ENCODE measurements at places on chromosomes 1 and 21.

- no peak for DNase-seq
Measured at GRCh38 chr1:201675143-201675542, 136.2 kb downstream of the NAV1 start.

- DNase-seq, result no peak
Measured at GRCh38 chr21:30747159-30747558, at the start of gene KRTAP21-2. KRTAP21-2 (minus strand) TSS chr21:30747259; CDS start chr21:30747202, 57 bp downstream.

DNA sequence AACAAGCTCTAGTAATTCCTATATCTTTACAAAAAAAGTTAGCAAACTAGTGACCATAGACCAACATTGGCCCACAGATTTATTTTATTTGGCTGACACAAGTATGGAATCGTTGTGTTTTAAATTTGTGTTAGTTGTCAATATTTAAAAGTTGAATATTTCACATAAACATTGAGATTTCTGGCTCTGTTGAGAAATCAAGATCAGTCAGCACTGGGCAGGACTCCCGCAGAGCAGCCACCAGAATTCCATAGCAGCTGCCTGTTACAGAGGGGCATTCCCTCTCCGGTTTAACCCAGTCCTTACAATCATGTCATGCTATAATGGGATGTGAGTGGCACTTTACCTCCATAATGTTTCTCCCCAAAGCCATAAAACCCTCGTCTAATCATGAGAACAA is 79.2 kb upstream of the NRIP1 start:
- DNase-seq, result no peak

DNA sequence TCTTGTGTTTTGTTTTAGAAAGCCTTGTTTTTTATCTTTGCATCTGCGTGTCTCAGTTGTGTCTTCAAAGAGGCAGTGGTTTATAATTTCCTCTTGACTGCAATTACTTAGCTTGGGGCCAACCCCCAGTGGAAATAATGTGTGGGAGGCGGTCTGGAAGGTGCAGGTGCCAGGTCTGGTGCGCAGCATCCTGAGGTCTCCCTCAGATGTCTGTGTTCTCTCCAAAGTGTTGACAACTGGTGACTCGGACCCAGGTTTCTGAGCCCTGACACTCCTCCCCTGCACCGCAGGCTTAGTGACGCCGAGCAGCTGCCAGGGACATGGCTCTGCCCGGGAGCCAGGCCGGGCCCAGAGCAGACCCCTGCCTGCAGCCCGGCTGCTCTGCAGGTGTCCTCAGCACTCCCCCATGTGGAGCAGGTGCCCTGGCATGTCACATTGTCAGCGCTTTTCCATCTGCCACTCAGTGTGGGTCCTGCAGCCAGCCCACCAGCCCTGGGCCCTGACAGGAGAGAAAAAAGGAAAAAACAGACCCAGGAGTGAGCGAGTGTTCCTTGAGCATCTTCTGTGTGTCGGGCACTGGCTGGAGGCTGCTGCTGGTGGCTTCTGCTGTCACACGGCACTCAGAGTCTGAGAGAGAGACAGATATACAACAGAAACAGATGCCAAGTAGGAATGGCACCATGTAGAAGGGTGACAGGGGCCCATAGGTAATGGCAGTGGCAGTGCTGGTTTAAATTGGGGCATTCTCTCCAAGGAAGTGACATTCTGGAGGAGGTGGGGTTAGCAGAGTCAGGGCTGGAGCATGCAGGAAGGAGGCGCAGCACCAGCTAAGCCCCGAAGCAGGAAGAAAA is 24.8 kb upstream of the SELENON start:
- no peak for DNase-seq

GRCh38 chr21:45318556-45319404 is 31.1 kb upstream of the POFUT2 start:
- DNase-seq, result no peak

DNA sequence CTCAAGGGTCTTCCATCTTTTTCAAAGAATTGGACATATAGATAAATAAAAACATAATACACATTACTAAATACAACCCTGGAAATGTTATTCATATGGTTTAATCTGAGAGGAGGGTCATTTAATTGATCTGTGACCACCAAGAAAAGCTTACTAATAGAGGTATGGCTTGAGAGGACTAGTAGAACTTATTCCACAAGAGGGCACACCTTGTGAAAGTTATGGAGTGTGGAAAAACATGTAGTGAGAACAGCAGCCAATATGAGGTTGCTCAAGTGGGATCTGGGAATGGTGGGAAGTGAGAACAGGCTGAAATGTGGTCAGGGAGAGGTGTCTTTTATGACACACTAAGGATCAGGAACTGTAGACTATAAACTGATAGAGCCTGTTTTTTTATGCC is 973.5 kb upstream of the B3GALT2 start:
- no peak for DNase-seq

DNA sequence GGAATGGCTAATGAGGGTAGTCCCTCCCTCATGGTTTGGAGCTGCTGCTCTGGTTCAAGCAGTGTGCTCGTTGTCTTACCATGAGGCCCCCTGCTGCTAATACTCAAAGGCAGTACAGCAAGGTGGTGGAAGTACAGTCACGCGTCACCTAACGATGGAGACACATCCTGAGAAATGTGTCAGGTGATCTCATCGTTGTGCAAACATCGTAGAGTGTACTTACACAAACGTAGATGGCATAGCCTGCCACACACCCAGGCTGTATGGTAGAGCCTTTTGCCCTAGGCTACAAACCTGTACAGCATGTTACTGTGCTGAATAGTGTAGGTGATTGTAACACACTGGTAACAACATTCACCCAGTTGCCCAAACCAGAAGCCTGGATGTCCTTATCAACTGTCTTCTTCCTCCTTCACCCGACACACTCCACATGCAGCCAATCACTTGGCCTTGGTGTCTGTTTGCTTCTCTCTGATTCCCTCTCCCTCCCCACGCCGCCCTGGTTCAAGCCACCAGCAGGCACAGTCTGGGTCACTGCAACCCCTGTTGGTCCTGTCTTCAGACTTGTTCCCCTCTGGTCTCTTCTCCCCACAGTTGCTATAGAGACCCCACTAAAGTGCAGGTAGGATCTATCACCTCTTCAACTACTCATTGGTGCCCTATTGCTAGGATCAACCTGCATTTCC is 6.0 kb upstream of the KCNA2 start:
- no peak for DNase-seq

All from amygdala (tissue), 56 donors.